ENCODE measurements at places on chromosomes 3 and 15.

GRCh38 chr3:188720636-188721035, 451.1 kb upstream of the TPRG1 start:
- H3K36me3 ChIP-seq, result no peaks in the 10 kb centered on the region
- peaks cover 6% of the 10 kb centered on the region for H3K4me1 ChIP-seq
- no peak overlapping the region for H3K4me3 ChIP-seq
- H3K27me3 ChIP-seq, result no peaks in the 10 kb centered on the region
- peak overlapping the region; percentile 10 for H3K27ac ChIP-seq

DNA sequence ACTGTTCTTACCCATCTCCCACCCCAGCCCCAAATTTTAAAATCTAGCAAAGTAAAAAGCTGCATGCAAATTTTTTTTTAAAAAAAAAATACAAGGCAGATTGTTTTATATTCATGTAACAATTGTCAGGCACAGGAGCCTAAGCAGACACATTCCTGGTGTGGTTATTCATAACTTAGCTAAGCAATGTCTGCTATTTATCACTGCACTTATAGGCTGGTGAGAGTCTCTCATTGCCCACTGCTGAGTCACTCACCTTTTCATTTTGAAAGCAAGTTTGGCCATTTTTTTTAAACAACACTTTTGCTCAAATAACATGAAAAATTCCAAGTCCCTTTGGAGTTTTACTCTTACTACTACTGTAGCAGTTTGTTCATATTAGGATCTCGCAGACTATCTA, 413.9 kb downstream of the RBMS3 start:
- H3K27ac ChIP-seq, result peak overlapping the region; percentile 98
- peaks cover 4% of the 10 kb centered on the region for H3K36me3 ChIP-seq
- no peaks in the 10 kb centered on the region for H3K27me3 ChIP-seq
- peak; percentile 70 for DNase-seq
- H3K4me3 ChIP-seq, result no peak overlapping the region
- H3K4me1 ChIP-seq, result peaks cover 59% of the 10 kb centered on the region

GRCh38 chr3:114057011-114057347, 442 bp downstream of the QTRT2 start:
- H3K36me3 ChIP-seq, result no peaks in the 10 kb centered on the region
- peak overlapping the region; percentile 91 for H3K27ac ChIP-seq
- no peaks in the 10 kb centered on the region for H3K27me3 ChIP-seq
- H3K4me1 ChIP-seq, result peaks cover 16% of the 10 kb centered on the region
- no peak for DNase-seq
- H3K4me3 ChIP-seq, result peak overlapping the region; percentile 95

GRCh38 chr3:32360493-32360827, 31.2 kb upstream of the CMTM7 start:
- no peak for DNase-seq
- no peak overlapping the region for H3K27ac ChIP-seq
- H3K4me1 ChIP-seq, result no peaks in the 10 kb centered on the region
- no peaks in the 10 kb centered on the region for H3K36me3 ChIP-seq
- no peak overlapping the region for H3K4me3 ChIP-seq
- H3K27me3 ChIP-seq, result no peaks in the 10 kb centered on the region

DNA sequence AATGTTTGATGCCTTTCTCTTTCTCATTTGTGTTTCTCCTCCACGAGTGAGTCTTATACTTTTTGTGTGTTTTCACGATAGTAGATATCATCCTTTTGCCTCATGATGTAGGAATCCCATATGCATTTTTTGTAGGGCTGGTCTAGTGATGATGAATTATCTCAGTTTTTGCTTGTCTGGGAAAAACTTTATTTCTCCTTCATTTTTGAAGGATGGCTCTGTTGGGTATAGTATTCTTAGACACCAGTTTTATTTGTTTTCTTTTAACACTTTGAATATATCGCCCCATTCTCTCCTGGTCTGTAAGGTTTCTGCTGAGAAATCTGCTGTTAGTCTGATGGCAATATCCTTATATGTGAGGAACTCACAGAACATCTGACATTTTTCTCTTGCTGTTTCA, 18.3 kb downstream of the CEP63 start:
- H3K4me3 ChIP-seq, result no peak overlapping the region
- H3K27ac ChIP-seq, result no peak overlapping the region
- DNase-seq, result no peak
- no peaks in the 10 kb centered on the region for H3K27me3 ChIP-seq

DNA sequence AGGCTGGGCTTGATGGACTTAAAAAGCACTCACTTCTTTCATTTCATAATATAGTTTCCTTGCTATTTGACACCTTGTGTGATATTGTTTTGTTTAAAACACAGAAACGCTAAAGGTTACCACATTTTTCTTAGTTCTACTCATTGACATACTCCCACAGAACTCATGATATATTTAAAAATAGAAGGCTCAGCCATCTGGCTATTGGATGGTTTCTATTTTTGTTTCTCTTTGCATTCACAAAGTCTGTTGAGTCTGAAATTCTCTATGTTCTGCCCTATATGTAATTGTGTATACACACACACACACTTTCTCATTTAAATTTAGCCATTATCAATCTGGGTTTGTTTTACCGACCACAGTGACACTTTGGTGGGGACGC, 128.2 kb downstream of the SOX2 start:
- no peaks in the 10 kb centered on the region for H3K36me3 ChIP-seq
- no peak overlapping the region for H3K27ac ChIP-seq
- H3K4me1 ChIP-seq, result no peaks in the 10 kb centered on the region
- DNase-seq, result no peak

DNA sequence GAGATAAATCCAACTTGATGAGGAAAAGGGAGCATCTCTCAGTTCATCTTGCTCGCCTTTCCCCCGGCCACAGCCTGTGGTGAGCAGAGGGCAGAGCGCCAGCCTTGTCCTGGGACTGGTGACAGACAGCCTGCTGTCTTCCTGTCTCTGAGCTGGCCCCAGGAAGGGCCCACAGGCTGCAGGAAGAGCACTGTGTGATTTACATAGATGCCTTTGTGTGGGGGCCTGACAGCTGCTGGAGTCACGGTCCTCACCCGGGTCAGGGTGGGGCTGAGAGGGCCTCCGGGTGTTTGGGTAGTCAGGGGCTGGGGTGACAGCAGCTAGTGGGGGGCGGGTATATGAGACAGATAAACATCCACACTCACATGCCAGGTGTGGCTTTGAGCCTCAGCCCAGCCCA, 29.3 kb downstream of the PLA2G4D start:
- peaks cover 20% of the 10 kb centered on the region for H3K27me3 ChIP-seq
- H3K36me3 ChIP-seq, result no peaks in the 10 kb centered on the region
- no peak for DNase-seq
- H3K27ac ChIP-seq, result no peak overlapping the region
